Activated T-helper 1 cell treated with anti-CD3 and anti-CD28 coated beads, Interleukin-2, amount 50 U/mL, for 16 hours (primary cell): ENCODE measurements at places on chromosomes 4 and X.

GRCh38 chr4:177099211-177099610 is 210.5 kb upstream of the NEIL3 start:
- no peak for DNase-seq

DNA sequence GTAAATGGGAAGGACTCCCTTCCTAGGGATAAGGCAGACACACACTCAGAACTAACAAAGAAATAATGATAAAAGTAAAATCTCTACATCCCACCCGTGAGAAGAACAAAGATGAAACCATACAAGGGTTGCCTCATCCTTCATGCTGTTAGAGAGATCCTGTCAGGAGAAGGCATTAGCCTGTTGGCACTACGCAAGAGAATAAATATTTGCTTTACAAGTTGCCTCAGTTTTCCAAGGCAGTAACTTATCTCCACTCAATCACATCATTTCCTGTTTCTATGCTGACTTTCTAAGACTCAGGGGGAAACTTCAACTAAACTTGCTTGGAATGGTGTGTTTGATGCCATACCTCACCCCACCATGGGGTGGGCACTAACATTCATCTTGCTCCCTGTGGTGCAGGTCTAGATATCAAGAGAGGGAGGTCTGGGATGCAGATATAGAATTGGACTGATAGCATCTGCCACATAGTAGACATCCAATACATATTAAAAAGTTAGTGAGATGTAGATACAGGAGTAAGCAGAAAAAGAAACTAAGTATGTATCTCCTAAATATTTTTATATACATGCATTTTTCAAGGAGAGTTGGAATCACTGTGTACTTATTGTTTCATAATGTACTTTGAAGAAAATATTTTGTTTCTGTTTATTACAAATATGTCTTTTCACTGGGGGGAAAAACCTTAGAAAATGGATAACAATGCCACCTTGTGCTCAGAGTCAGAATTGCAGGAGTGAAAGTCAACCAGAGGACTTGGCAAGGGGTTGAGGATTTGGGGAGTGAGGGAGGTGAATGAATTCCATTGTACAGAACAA is 57.2 kb upstream of the BEX4 start:
- DNase-seq, result no peak

- no peak for DNase-seq
Observed at GRCh38 chrX:115173181-115173580, 16.0 kb upstream of the RBMXL3 start.

GRCh38 chrX:75596178-75596577 is 73.3 kb upstream of the ZDHHC15 start:
- no peak for DNase-seq

- no peak for DNase-seq
Observed at GRCh38 chr4:123409334-123409733, 12.7 kb downstream of the SPRY1 start.

- no peak for DNase-seq
Observed at GRCh38 chr4:37721995-37722638, 35.9 kb upstream of the RELL1 start.

DNA sequence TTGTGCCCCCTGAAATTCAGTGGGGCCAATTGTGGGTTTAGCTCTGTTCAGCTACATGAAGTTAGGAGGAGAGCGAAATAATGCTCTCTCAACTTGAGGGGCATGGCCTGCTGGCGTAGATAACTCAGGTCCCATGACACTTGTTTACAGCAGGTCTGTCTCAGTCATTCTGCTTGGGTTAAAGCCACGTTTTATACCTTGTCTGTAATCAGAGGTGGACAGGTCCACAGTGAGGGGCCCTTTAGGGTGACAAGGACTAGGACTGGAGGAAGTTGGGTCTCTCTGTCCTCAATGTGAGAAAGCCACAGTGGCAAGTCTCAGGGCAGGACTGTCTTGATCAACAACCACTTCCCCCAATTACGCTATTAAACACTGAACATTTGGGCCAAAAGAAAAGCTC is 49.0 kb downstream of the PDHA1 start:
- DNase-seq, result no peak

GRCh38 chr4:188417181-188417580 is 277.9 kb downstream of the TRIML1 start:
- DNase-seq, result no peak

GRCh38 chrX:108417257-108417656 is 21.0 kb downstream of the COL4A6 start:
- no peak for DNase-seq

- DNase-seq, result no peak
Observed at GRCh38 chr4:89049853-89050252, 7.1 kb downstream of the FAM13A start.

- DNase-seq, result no peak
Observed at GRCh38 chr4:185874516-185875230, 62.7 kb upstream of the SORBS2 start.

DNA sequence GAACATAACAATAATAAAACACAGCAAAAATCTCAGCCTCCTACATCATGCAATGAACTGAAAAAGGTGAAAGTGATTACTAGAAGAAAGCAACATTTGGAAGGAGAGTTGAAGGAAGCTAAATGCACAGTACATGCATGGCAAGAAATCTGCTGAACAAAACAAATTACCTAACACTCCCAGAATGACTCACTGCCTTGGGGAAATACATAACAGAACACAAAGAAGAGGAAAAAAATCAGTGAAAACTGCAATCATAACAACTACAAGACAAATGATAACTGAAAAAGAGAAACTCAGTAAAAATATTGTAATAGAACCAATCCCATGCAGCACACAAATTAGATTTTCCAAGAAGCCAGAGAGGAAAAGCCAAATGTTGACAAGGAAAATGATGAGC is 1513.2 kb downstream of the ARAP2 start:
- DNase-seq, result no peak
